ENCODE measurements at places on chromosomes 2 and 18. TPM values are rescaled to one million over a fixed set of nuclear protein-coding genes. Genes with fewer than 3 reads are reported as not detected.

MEP1B gene
- total RNA-seq, result not detected

BCL2L11 gene
- total RNA-seq, result 5.3 TPM

GRCh38 chr2:229088517-229088913 is 182.6 kb downstream of the PID1 start:
- DNase-seq, result peak; percentile 14

DNA sequence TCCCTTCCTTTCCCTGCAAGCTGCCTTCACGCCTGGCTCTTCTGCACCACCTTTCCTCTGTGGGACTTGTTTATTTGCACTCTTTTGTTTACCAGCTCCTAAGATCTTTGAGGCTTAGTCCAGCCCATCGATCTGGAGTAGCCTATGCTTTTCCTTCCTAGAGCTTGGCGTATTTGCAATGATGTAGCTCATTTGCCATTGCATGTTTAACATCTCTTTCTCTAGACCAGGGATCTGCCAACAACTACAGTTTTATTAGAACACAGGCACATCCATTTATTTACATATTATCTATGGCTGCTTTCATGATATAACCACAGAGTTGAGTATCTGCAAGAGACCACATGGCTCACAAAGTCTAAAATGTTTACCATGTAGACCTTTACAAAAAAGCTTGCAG is 150.4 kb downstream of the RAPGEF4 start:
- DNase-seq, result no peak

DNA sequence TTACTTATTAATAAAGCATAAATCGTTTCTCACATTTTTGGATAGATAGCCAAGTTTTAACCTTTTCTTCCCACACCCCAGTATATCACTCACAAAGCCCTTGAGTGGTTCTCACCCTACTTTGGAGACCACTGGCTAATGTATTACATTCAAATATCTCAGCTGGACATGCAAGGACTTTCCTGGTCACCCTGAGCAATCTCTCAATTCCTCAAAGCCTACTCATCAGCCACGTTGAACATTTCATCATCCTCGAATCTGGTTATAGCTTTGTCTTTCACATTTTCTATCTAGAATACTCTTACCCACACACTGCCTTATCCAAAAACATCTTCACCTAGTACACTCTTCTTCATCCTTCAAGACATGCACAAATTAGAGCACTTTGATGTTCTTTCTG is 71.1 kb upstream of the MAPRE2 start:
- DNase-seq, result no peak
